ENCODE measurements at places on chromosomes 7 and 10.

GRCh38 chr10:112953174-112954159 is 3.4 kb downstream of the TCF7L2 start:
- no peak for DNase-seq

DNA sequence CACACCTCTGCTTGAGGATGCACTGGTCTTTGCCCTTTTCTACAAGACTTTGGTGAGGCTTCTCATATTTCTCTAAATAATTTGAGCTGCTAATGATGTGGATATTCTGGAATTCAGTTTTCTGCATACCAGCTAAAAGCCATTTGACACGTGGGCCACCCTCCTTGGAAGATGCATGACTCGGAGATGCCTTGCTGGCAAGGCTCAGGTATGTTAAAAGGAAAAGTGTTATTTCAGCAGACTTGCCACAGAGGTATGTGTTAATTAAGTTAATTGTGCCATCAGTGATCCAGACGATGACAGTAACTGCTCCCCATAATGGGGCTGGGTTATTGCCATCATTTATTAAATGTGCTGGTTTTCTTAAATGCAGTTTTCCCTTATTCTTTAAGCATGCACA is 8.8 kb upstream of the GFRA1 start:
- DNase-seq: no peak

- DNase-seq: no peak
Measured at GRCh38 chr7:11332186-11332864, 358.7 kb downstream of the PHF14 start.

DNA sequence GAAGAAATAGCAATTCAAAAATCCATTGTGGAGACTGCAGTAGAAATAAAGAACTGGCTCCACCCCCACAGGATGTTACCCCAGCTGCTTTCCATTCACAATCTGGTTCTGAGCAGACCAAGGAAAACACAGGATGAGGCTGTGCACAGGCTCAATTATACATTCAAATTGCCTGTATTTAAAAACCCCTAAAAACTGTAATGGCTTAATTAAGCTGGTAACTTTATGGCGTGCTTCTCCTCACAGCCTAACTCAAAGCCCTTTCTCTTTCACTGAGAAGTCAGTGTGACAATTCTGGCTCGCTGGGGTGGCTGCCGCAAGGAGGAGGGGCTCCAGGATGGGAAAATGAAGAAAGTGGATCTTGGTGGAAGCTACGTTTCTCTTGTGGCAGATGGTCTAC is 1191.1 kb downstream of the SORCS1 start:
- no peak for DNase-seq

DNA sequence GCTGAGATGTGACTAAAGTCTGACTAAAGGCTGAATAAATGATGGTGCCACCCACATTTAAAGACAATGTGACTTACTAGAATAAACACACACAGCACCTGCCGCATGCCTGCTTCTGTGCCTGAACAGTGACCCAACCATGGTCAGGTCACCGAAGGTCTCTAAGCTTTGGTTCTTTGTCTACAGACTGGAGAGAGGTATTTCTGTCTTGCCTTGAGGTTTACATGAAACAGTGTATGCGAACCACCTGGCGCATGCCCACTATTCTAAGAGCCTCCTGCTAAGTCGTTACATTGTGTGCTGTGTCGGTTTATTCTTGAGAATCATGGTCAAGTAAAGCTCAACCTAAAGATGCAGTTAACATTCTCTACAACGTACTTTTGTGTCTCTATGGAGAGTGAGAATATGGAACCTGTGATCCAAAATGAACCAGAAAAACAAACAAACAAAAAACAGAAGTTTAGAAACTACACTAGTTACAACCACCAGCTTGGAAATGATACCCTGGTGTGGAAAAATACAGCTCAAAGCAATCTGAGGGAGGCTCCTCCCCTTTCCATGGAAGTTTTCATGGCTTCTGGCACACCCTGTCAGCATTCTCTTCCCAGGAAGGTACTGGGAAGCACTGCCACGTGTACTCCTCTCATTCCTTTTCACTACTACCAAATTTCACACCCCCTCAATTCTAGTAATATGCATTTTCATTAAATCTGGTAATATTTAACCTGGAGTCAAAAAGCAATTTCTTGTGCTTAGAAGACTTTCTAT is 40.0 kb downstream of the VOPP1 start:
- no peak for DNase-seq

DNA sequence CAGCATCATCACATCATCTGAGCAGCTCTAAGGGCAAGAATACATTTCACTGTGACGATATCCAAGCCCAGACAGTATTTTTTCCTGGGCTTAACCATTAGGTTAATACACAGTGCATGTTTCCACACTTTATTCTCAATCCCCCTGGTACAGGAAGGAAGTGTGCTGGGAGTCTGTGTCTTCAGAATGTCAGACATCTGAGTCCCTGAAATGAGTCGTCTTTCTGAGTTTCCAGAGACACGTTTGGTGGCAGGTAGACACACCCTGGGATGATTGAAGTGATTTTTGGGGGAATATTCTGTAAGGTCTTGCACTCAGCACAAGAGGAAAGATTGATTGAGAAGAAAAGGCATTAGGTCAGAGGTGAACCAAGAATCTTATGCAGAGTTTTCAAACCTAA is 13.1 kb upstream of the SHH start:
- no peak for DNase-seq

GRCh38 chr7:142855114-142855743 is 353 bp downstream of the EPHB6 start:
- no peak for DNase-seq

GRCh38 chr10:112177247-112177646 is 6.3 kb downstream of the GPAM start:
- DNase-seq: no peak

GRCh38 chr10:77406764-77407430 is 230.7 kb downstream of the KCNMA1 start:
- no peak for DNase-seq

- DNase-seq: no peak
Measured at GRCh38 chr7:82325416-82325815, 118.2 kb downstream of the CACNA2D1 start.

- DNase-seq: no peak
Measured at GRCh38 chr10:95604630-95605029, 43.5 kb upstream of the SORBS1 start.

GRCh38 chr7:27459021-27459730 is 203.5 kb downstream of the HIBADH start:
- no peak for DNase-seq

DNA sequence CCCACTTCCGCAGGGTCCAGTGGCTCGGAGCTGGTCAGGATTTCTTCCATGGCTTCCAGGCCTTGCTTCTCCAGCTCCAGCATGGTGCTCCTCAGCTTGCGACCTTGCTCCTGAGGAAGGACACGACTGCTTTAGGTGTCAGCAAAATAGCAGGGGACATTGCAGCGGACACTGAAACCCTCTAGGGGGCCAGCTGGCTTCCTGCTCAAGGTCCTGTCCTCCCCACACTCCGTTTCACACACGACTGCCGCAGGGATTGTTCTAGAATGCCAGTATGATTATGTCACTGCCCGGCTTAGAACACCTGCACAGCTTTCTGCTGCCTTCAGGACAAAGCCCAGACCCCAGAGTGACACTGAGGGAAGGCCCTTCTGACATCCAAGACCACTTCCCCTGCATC is 65.6 kb downstream of the SCRN1 start:
- no peak for DNase-seq

- no peak for DNase-seq
Measured at GRCh38 chr7:34136698-34137097, 231.4 kb downstream of the BMPER start.

GRCh38 chr10:78508955-78509748 is 475.5 kb downstream of the RPS24 start:
- no peak for DNase-seq

- no peak for DNase-seq
Measured at GRCh38 chr10:100287756-100288155, 1.3 kb upstream of the BLOC1S2 start.

DNA sequence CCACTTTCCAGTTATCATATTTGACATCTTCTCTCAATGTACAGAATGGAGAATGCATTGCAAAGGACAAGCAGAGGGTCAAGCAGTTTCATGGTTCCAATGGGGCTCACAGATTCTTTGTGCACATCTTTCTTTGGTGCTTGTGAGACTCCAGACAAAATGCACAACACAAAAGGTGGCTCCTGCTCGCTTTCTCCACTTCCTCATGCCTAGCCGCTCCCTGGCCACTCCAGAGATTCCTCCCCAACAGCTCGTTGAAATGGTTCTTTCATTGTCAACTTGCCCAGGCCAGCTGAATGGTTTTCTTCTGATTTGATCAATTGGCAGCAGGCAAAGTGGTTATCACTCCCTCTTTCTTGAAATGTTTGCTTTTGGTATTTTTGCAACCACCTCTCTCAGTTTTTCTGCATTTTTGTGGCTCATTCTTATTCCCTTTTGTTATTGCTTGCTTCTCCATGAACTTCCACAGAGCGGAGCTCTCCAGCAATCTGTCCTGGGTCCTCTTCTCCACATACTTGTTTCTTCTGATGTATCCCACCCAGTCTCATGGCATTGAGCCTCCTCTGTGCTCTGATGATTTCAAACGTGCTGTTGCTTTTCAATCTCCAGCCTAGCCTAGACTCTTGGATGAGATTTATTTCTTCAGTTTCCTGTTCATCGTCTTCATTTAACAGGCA is 507.8 kb upstream of the MKI67 start:
- DNase-seq: no peak

GRCh38 chr7:30420662-30421061 is 57.9 kb downstream of the NOD1 start:
- no peak for DNase-seq

- DNase-seq: peak; percentile 83
Measured at GRCh38 chr7:100483090-100483721, 521 bp upstream of the NYAP1 start.

GRCh38 chr7:142796001-142796500 is 25.3 kb downstream of the PRSS2 start:
- DNase-seq: no peak

GRCh38 chr7:29289156-29290021 is 94.8 kb downstream of the CHN2 start:
- no peak for DNase-seq

- peak; percentile 70 for DNase-seq
Measured at GRCh38 chr10:99560277-99561126, 27.8 kb downstream of the NKX2-3 start.

- no peak for DNase-seq
Measured at GRCh38 chr7:82419200-82419599, 24.4 kb downstream of the CACNA2D1 start.

- no peak for DNase-seq
Measured at GRCh38 chr7:21763818-21764217, 181.9 kb downstream of the CDCA7L start.

DNA sequence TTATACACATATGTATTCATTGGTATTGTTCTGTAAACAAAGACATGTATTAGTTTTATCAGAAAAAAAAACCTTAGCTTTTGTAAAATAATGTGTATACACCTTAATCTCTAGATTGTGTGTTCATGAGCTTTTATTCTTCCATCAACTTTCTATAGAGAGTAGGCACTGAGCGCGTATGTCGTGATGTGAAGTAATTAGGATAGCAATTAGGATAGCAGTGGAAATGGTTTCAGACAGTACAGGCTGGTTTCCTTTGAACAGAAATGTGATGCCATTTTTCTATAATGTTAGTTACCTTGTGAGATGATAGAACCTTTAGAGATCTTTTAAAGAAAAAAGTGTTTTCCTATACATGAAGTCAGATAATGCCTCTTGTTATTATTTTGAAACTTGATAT is 237.7 kb upstream of the LRRN3 start:
- no peak for DNase-seq

DNA sequence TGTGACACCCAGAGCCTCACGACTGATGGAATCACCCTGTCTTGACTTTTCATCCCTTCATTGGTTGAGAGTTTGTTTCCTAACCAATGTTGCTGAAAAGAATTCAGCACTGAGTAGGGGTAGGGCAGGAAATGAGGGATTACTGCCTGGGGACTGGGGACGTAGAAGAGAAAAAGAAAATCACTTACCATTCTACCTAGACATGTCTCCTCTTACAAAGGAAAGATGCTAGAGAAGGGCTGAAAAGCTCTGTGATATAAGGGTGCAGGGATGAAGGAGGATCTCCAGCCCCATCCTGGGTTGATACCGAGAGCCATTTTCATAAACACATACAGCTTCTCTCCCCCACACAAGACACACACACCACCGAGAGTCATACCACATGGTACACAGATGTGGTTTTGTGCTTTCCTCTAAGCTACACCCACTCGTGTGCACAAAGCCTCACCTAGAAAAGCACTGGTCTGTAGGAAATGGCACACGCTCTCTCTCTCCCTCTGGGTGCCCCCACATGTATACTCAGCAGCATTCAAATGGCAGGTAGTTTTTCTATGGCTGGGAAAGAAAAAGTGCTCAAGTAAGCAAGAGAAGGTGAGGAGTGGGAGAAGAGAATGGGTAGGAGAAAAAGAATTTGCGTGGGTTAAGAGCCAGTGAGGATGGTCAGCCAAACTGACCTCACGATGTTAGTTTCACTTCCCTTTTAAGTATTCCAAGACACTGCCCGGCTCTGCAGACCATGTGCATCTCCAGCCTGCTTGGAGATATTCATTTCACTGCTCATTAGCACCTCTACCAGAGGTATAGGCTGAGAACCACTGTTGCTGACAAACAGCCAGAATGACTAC is 85.8 kb downstream of the CALD1 start:
- no peak for DNase-seq

- no peak for DNase-seq
Measured at GRCh38 chr10:121579656-121580055, 18.6 kb downstream of the FGFR2 start.

- DNase-seq: no peak
Measured at GRCh38 chr7:79998363-79998762, 136.3 kb upstream of the GNAI1 start.

GRCh38 chr10:86261941-86262687 is 104.5 kb downstream of the GRID1 start:
- peak; percentile 47 for DNase-seq

DNA sequence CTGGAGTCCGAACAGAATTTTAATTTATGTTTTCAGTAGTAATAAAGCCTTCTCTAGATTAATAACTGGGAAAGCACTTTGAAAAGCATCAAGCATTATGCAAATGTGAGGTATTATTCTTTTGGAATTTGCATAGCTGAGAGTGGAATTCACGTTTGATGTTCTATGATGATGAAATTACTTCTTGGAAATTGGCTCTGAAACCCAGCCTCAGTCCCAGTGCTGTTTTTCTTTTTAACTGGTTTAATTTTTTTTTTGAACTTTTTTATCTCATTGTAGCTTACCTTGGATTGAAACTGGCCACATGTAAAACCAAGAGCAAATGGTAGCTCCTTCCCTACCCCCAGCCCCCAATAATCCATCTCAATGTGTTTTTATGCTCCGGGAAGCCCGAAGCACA is 1.2 kb downstream of the TBXAS1 start:
- no peak for DNase-seq

All from LoVo (cell line).